Smooth muscle cell of the coronary artery (primary cell): ENCODE measurements at places on chromosomes 6 and 20. TPM values are rescaled to one million over a fixed set of nuclear protein-coding genes. Genes with fewer than 3 reads are reported as not detected.

Gene FNDC1
- total RNA-seq, result 0.23 and 0.53 TPM in 2 replicates

Gene DZANK1
- total RNA-seq, result 0.75 and 1.2 TPM in 2 replicates

Gene F13A1
- total RNA-seq, result 0.15 TPM in 1 of 2 replicates, not detected in the other

Gene TMEM151B
- not detected in 2 replicates for total RNA-seq

Gene CLPSL1
- not detected in 2 replicates for total RNA-seq

Gene ADRM1
- 51.1 and 93.3 TPM in 2 replicates for total RNA-seq

Gene DDO
- total RNA-seq, result 1.3 and 1.7 TPM in 2 replicates
